ENCODE measurements at places on chromosomes 5 and 9.
A peak's percentile ranks its signal among the peaks of the same experiment; 100 is the strongest.

DNA sequence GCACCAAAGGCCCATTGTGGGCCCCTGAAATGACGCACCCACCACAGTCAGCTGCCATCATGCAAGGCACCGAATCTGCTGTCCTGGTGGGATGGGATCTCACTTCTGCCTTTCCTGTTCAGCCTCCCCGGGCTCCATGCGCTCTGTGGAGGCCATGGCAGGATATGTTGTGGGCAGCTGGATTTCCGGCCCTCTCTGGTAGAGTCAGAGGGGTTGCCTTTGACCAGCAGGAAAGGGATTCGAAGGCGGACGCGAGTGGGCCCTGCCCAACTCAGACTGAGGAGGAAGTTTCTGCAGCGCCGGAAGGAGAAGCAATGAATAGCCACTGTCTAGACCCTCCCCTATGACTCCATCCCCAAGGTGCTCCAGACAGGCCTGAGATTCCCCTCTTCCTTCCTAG is 35.5 kb downstream of the GADD45G start:
- no peak for DNase-seq

DNA sequence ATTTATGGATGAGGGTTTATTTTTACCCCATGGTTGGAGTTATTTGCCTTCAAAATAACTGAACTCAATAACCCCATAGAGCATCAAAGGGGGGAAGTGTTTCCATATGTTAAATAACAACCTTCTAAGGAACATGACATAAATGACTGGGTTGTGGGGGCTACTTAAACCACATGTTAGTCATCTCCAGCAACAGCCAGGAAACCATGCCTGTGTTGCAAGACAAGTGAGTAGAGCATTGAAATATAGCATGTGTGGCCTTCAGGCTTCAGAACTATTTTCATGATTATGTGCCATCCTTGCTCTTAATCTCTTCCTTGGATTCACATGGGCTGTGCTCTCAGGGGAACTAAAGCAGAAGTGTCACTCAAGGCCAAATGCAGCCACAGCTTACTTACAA is 431.2 kb downstream of the AGTPBP1 start:
- DNase-seq: no peak

DNA sequence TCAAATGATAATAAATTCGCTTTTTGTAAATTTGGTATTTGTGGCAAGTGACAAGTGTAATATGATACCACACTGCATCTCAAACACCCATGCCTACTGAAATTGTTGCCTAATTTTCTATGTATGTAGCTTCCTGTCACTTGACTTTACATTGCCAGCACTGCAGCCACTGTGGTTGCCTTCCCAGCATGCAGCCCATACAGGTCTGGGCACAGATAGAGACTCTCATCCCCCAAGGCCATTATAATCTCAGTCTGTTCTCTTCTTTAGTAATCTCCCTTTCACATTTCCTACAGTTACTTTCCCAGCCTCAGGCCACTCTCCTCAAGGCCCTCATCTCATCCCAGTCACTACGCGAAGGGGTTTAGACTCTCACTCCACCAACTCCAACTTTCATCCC is 1200.6 kb downstream of the PTPRD start:
- DNase-seq: no peak

GRCh38 chr9:114460513-114461199 is 44.6 kb downstream of the WHRN start:
- DNase-seq: no peak

DNA sequence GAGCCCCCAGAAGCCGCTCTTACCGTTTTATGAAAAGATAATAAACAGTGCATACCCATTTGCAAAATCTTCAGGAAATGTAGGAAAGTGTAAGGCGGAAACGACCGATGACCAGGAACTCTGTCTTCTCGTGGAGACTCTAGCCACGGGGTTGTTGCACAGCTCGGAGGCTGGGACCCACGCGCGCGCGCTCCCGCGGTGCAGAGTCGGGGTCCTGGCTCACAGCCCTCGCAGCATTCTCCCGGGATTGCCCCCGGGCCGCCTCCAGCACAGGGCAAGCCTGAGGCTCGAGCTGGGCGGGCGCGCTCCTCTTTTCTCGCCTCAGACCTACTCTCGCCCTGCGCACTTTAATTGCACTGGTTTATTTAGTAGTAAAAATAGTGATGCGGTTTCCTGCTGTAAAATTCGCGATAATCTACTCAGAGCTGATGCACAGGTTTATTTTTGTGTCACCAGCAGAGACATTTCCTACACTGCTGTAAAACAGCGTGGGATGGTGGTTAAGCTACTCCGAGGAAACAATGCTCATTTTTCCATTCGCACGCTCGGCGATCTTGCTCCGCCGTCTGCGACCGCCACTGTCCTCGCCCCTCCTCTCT is 15.5 kb downstream of the TRIM7 start:
- DNase-seq: no peak

- no peak for DNase-seq
These were observed 33.5 kb downstream of the ELOVL7 start for GRCh38 chr5:60810438-60811085.

GRCh38 chr5:55226027-55226933 is 835 bp downstream of the MCIDAS start:
- peak; percentile 28 for DNase-seq

DNA sequence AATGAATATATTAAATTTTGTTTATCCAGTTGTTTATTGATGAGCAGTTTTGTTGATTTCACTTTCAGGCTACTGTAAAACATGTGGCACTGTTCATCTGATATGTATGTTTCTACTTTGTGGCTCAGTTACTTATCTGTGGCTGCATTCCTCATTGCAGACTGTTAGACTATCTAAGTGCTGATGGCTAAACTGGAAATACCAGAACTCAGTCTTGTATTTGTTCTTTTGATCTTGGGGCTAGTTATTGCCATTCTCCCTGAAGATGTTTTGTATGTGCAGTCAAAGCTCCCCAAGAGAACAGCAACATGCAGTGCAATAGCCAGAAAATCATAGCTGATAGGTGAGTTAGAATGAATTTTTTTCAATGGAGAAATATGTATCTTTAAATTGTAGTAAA is 162.2 kb downstream of the GADD45G start:
- DNase-seq: no peak

GRCh38 chr9:71692337-71692736 is 76.0 kb downstream of the CEMIP2 start:
- peak; percentile 28 for DNase-seq

DNA sequence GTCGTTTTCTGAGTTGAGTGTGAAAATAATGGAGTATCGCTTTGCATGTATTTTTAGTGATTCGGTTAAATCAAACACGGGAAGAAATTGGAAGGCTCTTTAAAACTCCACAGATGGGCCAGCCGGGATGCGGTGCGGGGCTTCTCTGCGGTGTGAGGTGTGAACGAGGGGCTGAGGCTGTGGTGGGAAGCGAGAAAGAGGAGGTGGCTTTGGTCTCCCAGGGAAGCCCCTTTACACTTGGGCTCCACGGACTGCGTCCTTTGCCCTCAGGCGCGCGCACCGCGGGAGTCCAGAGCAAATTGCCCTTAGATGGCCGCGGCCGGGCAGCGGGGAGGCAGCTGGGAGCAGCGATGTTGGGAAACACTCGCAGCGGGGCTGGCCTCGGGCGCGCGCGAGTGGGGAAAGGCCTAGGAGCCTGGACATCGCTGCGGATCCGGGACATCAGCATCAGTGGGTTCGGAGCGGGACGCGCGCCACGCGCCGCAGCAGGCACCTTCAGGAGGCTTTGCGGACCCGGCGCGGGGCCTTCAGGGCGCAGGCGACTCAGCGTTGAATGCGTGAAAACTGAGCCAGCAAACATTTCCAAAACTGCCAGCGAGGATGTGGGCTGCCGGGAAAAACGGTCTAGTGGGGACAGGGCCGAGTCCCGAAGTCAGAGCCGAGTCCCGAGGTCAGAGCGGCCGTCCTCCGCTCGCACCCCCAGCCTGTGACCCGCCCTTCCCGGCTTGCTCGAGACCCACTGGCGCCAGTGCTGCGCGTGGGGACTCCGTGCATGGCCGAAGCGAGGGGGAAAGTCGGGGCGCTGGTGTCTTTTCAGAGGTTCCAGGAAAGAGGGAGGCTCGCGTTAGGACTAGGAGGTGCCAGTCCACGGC is 6.5 kb downstream of the IRX1 start:
- DNase-seq: no peak

DNA sequence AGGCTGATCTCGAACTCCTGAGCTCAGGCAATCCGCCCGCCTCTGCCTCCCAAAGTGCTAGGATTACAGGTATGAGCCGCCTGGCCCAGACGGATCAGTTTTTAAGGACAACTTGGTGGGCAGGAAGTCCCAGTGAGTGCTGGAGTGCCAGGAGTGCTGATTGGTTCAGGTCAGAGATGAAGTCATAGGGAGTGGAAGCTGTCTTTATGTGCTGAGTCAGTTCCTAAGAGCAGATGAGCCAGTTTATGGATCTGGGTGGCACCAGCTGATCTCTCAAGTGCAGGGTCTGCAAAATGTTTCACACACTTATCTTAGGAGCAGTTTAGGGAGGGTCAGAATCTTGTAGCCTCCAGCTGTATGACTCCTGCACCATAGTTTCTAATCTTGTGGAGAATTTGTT is 292.1 kb upstream of the ELAVL2 start:
- no peak for DNase-seq

DNA sequence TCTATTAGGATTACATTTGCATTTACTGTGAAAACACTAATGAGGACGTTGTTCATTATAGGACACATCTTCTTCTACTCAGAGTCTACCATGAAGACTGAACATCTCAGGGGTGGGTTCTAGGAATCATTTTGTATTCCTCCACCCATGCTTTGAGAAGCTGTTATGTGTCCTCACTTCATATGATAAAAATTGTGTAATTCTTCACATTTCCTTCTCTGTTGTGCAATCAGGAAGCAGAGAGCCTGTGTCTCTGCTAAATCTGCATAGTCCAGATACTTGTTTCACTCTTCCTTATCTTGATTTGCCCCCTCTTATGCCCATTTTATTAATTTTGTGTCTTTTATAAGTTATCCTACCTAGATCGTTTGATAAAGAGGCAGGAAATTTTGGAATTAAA is 97.8 kb upstream of the IQGAP2 start:
- no peak for DNase-seq

- no peak for DNase-seq
These were observed 815 bp downstream of the PDZD2 start for GRCh38 chr5:31639481-31640411.

DNA sequence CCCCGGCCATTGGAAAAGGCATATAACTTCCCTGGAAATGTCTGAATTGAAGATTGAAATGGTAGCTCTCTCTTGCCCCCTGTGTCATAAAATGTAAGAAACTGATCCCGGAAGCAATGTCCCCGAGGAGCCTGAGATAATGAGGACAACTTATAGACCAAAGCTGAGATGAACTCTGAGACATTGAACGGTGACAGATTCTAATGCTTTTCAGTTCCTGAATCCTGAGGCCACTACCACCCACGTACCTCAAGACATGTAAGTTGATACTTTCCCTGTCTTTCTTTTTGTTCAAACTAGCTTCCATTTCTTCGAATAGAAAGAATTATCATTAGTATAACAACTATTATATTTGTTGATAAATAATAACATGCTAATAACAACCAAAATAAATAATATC is 51.0 kb downstream of the KIF4B start:
- no peak for DNase-seq

GRCh38 chr5:147727200-147727599 is 55.3 kb downstream of the JAKMIP2 start:
- no peak for DNase-seq

- peak; percentile 51 for DNase-seq
These were observed 53.4 kb downstream of the CYSTM1 start for GRCh38 chr5:140228364-140228837.

DNA sequence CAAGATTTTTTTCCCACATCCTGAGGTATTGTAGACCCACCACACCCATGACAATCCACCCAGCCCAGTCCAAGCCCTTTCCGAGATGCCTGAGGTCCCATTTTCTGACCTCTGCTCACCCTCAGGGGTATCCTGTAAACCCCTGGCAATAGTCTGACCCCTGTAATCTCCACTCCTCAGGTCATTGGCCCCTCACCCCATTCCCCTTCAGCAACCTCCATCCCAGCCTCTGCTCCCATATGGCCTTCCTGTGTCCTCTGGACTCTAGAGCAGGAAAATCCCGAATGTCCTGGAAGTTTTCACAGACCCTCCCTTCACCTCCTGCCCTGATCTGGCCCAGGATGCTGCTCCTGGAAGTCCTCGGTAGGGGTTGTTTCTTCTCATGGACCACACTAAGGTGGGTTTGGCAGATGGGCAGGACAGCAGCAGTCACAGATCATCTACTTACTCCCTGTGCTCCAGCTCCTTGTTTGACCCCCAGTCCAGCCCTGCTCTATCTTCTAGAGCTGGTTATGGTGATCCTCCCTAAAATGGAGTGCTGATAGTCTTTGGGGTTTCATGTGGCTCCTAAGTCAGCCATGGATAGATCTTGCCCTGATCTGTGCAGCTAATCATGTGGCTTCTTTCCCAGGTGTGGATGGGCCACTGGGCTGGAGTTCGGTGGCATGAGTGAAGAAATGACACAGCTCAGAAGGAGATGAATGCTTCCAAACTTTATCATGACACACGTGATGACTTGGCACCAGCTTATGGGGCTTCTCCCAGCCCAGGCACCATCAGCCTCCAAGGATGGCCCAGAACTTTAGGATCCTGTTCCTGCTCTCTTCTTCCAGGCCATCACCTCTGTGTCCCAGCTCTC is 12.0 kb upstream of the ACSL6 start:
- DNase-seq: no peak

DNA sequence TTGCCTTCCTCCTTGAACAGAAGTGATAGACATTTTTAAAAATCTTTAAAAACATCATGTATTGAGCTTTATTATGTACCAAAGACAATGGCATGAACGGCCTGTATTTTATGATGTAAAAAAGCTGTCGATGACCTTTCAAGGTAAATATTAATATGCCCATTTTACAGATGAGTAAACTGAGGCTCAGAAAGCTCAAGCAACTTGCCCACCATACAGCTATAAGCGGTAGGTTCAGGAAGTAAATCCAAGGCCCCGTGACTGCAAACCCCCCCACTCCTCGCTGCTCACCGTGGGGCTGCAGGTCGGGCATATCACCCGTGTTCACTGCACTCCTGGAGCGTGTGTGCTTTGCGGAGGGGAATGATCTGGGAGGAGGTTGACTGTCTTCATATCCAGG is 3.4 kb downstream of the PLPP7 start:
- no peak for DNase-seq

DNA sequence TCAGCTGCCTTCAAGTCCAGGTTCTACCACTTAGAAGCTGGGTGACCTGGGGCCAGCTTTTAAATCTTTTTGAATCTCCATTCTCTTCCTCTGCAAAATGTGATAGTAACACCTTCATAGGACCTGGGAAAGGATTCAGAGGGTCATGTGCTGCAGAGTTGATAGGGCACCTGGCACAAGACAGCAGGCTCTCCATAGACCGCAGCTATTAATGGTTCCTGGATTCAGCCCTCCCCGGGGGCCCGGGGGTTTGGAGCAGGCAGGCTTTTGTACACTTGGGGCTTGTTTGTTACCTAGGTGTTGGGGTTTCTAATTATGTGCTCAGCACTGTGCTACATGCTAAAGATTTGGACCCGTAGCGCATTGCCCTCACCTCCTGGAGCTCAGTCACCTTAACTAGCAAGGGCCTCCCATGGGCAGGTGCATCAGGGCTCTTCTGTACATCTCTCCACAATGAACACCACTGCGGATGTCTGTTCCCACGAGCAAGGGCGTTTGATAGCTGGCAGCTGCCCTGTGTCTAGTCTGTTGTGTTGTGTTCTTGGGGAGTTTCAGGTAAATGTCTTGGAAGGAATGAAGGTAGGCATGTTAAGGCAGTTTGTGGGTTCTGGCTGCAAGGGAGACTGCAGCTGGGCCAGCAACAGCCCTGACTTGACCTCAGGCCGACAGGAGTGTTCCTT is 12.1 kb downstream of the PRRC2B start:
- DNase-seq: no peak
